ENCODE measurements at places on chromosomes 1 and 21.

DNA sequence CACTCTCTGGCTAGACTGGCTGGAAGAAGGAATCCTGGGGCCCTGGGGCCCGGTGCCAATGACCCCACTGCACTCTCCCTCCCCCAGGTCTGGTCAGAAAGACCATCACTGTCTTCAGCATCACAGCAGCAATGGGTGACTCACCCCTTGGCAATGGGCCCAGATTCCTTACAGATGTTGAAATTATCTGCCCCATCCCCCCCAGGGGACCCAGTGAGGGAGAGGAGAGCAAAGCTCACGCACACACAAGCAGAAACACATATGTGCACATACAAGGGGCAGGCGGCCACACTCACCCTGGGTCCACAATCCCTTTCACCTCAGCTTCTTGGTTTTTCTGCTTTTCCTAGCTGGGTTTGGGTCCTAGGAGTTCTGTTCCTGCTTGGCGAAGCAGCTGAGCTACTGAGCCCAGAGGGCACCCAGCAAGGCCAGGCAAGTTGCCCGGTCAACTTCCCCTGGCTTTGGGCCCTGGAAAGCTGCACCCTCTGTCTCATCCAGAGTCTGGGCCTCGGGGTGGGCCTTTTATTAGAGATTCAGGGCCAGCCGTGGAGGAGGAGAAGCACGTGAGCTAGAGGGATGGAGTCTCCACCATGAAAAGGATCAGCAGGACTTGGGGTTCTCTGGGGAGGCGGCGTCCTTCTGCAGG, 2.6 kb downstream of the COL16A1 start:
- peak; percentile 93 for DNase-seq

DNA sequence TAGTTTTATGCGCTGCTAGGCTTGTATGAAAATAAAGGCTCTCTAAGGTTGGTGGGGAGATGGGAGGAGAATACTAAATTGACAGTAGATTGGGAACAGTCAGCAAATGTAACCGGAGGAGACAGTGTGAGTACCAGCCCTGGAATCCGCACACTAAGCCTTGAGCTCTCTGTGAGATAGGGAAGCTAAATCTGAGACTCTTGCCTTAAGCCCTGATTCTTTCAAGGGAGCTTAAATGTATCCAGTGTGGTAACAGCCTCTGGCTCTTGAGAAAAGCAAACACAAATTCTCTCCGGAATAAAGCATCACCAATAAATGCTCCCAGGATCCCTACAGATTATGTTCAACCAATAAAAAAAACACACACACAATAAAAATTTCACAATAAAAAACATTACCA, 33.0 kb upstream of the PDPN start:
- DNase-seq: no peak

GRCh38 chr1:193574913-193575312, 388.5 kb upstream of the B3GALT2 start:
- no peak for DNase-seq

- no peak for DNase-seq
Observed at GRCh38 chr1:194014014-194014413, 827.6 kb upstream of the B3GALT2 start.

GRCh38 chr1:3431266-3431665, 23.2 kb upstream of the ARHGEF16 start:
- DNase-seq: no peak

DNA sequence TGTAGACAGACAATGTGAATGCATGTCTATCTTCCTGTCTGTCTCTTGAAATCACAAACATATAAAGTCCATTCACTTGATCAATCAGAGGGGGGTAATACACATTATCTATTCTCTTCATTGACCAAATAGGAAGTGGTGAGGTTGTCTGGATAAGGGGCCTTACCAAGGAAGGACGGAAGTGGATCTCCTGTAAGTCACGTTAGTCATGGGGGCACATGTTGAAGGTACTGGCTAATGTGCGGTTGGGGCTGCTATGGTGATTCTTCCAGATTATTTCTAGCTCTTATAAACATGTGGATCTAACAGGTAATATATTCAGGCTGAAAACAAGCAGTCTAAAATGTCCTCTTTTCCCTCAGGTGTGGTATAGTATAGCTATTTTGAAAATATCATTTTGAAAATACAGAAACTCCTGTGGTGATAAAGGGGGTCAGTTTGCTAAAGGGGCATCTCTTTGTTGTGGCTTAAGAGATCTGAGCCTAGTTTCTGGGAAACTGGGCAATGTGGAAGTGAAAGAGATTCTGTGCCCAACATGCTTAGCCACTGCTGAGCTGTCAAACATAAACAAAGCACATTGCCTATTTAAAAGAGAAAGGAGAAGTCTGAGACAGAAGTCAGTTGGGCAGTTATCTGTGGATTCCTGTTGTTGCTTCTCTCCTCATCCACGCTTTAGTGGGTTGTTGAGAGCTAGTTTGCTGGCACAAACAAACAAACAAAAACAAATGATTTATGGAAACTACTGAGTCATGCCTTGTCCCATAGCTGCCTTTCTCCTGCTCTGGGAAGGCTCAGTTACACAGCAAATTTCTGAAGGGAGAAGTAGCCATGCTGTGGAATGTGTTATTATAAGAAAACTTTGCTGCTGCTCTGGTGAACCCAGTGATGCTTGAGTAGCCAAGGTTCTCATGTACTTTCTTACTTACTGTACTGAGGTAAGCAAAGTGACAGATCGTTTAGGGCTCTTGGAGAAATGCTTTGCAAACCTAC, 166.9 kb downstream of the HLX start:
- DNase-seq: peak; percentile 37

DNA sequence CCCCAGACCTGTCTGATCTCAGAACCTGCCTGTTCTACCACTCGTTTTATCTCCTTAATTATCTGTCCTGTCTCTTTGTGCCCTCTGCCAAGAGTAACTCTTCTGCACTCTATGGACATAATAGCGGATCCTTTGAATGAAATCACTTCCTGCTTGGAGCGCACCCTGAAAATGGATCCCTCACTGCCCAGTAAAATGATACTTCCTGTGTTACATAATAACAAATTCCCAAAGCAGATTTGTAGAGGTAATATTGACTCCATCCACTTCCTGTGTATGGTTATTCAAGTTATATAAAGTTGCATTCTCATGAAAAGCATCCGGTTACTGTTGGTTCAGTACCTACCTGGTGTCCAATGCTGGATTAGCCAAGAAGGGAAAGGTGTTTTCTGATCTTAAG, 246.0 kb downstream of the TRABD2B start:
- no peak for DNase-seq

DNA sequence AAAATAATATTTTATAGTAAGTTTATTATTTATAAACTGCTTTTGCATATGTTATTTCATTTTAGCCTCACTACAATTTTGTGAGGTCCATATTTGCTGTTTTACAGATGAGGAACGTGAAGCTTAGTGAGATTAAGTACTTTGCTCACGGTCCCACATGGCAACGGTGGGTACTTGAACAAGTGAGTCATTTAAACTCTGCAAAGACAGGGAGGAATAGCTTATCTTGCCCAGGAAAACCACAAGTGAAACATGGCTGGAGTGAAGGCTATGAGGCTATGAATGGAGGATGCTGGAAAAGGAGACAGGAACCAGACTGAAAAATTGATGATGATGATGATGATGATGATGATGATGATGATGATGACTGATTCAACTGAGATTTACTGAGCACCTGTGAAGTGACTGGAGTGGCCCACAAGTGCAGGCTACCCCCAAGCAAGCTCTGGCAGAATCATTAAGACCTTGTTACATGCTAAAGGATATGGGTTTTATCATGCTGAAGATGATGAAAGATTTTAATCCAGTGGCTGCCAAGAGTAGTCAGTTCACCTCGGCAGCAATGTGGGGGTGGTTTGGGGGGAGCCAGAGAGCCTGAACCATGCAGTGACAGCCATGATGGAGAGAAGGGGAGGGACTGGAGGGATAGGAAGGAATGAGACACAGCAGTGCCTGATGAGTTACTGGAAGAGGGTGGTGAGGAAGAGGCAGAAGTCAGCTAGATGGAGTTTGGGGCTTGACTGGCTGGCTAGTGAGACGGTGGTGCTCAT, 1.4 kb upstream of the ABCA4 start:
- no peak for DNase-seq

DNA sequence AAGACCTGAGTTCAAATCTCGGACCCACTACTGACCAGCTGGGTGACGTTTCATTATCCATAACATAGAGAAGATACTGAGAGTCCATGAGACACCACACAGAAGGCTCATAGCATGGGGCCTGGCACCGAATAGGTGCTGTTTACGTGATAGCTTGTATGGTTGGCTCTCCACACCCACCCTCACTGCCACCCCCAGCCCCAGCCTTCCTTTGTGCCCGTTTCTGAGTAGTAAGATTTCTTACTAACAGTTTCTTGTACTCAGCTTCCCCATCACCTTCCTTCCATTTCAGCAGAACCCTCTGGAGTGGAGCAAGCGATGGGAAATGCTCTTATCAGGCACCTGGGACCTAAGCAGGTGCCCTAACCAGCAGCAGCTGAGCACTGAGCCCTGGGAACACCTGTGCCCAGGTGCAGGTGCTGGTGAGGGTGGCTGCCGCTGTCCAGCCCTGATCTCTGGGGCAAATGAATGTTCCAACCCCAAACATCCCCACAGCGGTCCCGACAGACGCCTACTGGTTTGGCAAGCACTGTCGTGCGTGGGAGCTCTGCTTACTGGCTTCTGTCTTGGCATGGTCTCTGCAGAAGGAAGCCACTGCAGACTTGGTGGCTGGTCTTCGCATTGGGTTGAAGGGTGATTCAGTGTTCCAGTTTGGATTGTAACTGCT, 225.4 kb downstream of the CAMTA1 start:
- no peak for DNase-seq

- DNase-seq: no peak
Observed at GRCh38 chr1:172241540-172241939, 178.9 kb upstream of the C1orf105 start.

- DNase-seq: no peak
Observed at GRCh38 chr1:3668585-3669300, 16.4 kb downstream of the TP73 start.

DNA sequence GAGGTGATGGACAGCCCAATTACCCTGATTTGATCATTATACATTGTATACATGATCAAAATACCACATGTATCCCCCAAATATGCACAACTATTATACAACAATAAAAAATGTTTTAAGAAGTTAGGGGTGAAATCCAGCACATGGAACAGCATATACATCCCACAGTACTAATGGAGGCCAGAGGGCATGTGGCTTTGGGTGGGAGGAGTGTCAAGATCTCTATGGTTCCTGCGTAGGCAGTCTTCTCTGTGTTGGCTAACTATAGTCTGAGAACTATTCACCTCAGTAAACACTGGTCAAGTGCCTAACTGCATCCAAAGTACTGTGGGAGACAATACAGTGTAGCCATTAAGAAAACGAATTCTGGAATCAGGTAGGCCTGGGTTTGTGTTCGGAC, 74.1 kb downstream of the GADD45A start:
- DNase-seq: no peak

DNA sequence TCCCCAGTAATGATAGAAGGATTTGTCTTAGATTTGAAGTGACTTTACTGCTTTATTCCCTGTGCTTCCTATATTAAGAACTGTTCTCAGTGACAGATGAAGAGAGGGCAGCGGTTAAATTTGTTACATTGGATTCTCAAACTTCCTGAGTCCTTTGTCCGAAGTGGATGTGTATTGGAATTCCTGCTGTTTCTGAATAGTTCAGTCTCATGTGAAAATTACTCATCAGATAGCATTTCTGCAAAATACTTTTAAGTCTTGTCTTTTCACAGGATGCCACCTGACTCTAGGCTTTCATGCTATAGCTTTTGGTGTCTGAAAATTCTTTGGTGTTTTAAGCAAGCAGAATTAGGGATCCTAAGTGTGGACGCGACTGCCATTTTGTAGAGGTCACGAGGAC, 83.6 kb downstream of the PRDM2 start:
- peak; percentile 9 for DNase-seq

- DNase-seq: peak; percentile 96
Observed at GRCh38 chr1:159429074-159429861, 2.7 kb upstream of the OR10J4 start.

- DNase-seq: no peak
Observed at GRCh38 chr1:152335399-152335798, 10.4 kb upstream of the FLG start.

DNA sequence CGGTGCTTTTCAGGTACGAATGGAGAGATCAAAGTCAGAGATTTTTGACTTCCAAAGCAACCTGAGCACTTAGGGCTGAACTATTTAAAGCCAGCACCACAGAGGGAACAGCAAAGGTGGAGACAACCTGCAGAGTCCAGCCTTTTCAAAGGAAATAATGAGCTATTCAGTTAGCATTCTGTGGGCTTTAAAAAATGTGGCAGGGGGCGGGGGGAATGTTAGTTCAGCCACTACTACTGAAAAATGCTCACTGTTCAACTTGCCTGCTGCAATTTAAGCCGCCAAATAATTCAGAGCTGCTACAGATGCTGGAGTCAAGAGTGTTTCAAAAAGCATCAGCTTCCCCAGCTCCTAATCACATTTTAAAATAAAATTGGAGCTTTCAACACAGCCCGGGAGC, 473.3 kb upstream of the PLXNA2 start:
- no peak for DNase-seq

- DNase-seq: peak; percentile 87
Observed at GRCh38 chr1:180502361-180503279, at the start of gene ACBD6. ACBD6 (minus strand) TSS chr1:180502577; CDS start chr1:180502266, 311 bp downstream.

DNA sequence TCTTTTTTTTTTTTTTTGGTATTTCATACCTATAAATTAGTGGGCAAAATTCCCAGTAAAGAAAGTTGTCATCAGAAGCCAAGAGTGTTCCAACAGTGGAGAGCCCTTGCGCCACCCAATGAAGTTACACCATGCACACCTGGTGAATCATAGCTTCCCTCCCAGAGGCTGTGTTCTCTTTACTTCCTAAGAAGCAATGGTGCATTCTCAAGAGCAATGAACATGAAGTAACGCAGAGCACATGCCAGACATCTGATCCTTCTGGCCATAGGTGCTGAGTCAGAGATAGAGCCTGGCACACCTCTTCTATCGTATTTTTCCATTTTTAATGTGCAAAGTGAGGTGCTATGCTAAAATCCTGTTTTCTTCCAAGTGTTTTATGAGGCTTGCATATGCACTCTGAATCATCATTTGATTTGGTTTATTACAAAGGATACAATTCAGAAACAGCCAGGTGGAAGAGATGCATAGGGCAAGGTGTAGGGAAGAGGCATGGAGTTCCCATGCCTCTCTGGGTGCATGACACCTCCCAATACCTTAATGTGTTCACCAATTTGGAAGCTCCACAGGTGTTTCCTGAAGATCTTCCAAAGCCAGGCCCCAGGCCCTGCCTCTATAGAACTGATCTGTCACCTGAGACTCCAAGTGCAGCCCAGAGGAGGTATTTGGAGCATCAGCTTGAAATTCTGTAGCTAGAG, 408.0 kb downstream of the SIPA1L2 start:
- no peak for DNase-seq

DNA sequence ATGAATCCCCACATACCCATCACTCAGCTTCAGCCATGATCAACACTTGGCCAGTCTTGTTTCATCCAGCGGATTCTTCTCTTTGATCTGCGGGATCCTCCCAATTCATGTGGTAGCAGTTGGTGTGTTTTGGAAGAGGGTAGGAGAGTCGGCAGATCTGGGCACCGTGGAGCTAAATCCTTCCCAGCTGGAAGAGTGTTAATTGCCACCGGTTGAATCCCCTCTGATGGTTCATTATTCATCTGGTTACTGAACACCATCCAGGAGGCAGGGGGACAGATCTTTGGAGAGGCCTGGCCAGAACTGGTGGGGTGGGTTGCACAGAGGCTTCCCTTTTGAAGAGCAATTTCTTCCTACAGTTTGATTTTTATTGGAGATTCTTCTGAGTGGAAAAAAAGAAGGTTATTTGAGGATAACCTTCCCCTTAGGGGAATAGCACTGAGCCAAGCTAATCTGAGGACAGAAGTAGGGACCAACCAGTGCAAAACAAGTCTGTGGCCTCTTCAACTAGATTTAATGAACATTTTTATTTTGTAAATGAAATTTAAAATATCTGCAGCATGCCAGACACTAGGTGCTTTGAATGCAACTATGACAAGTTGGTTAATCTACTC, 8.1 kb downstream of the NFASC start:
- no peak for DNase-seq
